ENCODE measurements at places on chromosomes 2 and 18.

GRCh38 chr2:240146627-240147278 is 6.3 kb upstream of the OTOS start:
- no peak for DNase-seq

DNA sequence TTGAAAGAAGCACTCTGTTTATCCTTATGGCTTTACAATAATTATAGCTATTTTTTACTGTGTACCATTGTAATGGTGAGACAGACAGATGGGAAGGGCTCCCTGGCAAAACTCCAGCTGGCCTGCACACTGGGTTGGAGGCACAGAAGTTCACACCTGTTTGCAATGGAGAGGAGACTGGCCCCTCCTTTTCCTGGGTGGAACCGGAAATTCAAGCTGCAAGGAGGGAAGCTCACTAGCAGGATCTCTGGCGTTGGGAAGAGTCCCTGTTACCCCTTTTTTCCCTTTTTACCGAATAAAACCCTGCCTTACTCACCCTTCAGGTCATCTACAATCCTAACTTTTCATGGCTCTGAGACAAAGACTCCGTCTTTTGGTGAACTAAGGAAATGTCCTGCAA is 100.3 kb upstream of the TFPI start:
- no peak for DNase-seq

GRCh38 chr2:144512891-144513351 is 7.0 kb downstream of the ZEB2 start:
- DNase-seq: no peak

DNA sequence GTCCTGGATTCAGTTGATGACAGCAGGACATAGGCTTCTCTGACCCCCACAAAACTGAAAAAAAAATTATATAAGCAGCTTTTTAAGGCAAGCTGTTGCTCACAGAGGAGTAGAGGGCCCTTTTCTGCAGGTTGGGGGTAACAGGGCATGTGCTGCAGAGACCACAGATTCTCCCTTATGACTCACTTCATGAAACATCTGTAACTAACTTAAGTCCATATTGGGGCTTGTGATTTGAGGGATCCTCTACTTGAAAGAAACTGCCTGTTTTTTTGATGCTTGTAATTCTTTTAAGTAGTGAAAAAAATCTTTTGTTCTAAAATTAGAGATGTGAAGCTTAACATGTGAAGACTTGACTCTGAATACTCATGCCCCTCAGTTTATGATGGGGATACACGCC is 33.4 kb downstream of the XRCC5 start:
- DNase-seq: no peak

DNA sequence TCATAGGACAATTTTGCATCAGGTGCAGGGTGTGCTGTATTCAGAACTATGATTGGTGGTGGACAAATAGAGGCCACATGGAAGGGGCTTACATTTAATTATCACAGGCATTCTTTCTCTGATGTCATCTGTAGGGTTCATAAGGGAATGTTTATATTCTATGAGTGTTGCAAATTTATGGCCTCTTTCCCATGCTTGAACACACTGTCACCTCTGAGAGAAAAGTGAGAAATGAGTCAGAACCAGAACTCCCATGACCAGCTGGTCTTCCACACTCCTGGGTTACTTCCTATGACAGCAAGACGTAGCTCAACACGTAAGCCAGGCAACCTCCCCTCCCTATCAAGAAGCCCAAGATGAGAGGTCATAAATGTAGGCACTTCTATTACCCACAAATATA is 310.8 kb downstream of the PIEZO2 start:
- no peak for DNase-seq

DNA sequence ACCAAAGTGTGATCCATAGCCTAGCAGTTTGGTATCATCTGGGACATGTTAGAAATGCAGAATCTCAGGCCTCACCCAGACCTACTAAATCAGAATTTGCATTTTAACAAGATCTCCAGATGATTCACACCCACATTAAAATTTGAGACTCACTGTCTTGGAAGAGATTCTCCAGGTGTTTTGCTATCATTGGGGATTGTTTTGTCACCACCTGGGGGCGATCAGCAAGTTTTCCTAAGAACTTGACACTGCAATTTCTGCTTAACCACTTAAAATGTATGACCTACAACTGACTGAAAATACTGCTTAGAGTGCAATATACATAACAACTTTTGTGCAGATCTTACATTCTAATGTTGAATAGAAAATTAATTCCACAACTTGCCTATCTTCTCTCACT is 18.9 kb upstream of the ITGA4 start:
- DNase-seq: no peak

Measured in stimulated activated CD4-positive, alpha-beta T cell treated with anti-CD3 and anti-CD28 coated beads, TNF-alpha, amount 100 ng/mL, for 1 hour (primary cell).